ENCODE measurements at places on chromosomes 12 and 14.

- DNase-seq = no peak
These were observed 181.9 kb downstream of the NUAK1 start for GRCh38 chr12:105956662-105957457.

GRCh38 chr12:120121766-120122293 is 5.3 kb upstream of the RAB35 start:
- DNase-seq = no peak

DNA sequence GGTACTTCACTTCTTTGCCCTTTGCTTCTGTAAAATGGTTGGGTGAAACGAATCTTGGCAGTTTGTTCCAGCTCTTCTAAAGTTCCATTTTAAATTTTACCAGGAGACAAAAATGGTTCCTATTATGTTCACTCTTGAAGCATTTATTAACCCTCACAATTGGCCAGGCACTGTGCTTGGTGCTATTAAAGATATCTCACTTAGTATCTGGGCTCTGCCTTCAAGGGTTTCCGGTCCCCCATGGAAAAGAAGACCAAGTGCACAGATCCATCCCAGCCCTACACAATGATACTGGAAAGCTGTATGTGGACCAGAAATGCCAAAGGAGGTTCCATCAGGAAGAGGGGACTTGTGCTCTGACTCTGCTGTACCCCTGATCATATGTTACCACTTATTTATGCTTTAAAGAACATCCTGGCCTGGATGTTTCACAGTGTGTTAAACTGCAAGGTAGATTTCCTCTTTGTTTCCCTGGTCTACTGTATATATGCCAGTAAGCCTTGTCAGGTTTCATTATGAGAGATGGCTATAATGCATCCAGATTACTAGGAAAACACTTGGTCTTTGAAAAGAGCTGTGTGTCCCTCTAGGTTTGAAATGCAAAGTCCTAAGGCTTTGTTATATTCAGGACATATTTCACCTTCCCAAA is 154.8 kb downstream of the PRKCH start:
- DNase-seq = no peak

DNA sequence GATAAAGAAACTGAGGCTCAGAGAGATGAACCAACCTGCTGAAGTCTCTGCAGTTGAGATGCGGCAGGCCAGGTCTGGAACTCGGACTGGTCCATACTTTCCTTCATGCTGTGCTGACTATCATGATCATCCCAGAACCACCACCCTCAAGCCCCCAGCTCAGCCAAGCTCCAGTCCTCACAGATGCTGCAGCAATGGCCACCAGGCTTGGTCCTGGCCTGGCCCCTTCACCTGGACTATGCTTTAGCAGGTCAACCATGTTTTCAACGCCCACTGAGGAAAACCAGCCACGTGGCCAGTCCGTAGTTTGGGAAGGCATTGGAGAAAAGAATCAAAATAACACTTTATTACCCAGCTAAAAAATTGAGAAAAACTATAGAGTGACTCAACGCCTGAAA is 1.4 kb downstream of the GPR68 start:
- no peak for DNase-seq

- no peak for DNase-seq
These were observed 22.4 kb downstream of the MAPK1IP1L start for GRCh38 chr14:55073856-55074255.

- no peak for DNase-seq
These were observed 2.2 kb downstream of the ZFP36L1 start for GRCh38 chr14:68790644-68791077.

DNA sequence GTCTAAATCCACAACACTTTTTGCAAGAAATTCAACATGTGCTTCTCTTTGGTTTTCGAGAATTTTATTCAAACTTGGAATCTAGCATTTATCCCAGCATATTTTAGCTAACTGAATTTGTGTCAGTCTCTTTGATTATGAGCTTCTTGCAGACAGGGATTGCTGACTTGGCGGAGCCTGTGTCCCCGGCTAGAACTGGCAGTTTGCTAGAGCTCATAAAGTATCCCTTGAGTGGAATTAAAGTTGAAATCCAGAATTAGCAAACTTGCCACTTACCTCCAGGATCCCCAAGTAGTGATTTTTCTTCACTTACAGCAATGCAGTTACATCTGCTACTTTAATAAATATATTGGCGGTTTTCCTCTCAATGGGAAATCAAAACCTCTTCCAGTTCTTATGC is 306.9 kb downstream of the AACS start:
- DNase-seq = no peak

GRCh38 chr12:78725951-78726580 is 138.5 kb upstream of the SYT1 start:
- DNase-seq = no peak

DNA sequence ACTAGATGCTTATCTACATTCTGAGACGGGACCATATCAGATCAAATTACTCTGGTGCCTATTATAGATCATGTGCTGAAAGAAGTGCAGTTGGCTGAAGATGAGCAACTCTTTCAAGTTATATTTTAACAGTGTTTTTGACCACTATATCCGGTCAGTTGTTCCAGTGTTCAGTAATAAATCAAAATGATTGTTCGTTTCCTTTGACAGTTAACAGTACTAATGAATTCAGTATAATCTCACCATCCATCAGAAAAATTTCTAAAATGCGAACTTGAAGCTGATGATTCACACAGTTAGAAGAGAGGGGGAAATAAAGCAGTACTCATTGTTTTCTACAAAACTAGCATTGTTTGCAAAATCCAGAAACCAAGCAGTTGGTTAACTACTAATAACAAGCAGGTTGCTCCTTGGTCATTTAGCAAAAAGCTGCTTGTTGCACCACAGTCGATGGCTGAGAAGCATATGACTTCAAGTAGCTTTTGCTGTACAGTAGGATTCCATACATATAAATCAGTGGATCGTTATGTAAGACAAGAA is 2.3 kb downstream of the RPS6KA5 start:
- DNase-seq = no peak

DNA sequence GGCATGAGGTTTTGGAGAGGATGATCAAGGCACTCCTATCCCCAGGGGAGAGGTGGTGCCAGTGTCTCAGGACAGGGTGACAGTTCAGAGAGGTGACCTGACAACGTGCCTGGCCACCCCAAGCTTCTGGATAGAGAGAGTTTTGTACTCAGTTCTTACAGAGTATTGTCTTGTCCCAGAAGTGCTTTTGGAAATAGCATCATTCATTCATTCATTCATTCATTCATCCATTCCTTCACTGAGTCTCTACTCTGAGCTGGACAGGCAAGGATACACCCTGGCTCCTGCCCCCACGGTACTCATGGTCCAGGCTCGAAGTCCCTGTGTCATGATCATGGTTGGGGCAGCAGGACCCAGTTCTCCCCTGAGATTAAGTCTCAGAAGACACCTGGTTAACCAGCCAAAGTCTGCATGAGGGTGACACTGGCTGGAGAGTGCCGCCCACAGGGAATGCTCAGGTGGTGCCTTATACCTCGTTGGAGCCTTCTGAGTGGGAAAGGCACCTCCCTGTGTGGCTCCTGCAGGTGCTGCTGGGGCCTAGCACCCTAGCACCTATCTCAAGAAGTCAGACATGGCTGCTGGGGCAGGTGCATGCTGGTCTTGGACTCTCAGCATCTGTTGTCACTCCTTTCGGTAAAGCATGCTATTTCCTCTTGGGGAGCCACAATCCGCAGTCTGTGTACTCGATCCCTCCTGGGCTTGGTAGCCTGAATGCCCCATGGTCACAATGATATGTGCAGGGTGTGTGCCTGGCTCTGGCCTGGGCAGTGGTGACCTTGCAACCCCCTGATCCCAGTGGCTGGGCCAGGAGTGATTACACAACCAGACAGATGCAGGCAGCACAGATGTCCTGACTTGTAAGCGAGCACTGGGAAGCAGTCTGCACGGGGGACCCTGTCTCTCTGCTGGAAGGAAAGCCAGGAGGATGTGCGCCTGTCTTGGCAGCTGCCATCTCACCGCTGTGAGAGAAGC is 57.8 kb downstream of the C14orf132 start:
- DNase-seq = no peak
